ENCODE measurements at places on chromosomes 1 and 21.

GRCh38 chr1:162070825-162071224, 1.3 kb downstream of the NOS1AP start:
- DNase-seq, result no peak

DNA sequence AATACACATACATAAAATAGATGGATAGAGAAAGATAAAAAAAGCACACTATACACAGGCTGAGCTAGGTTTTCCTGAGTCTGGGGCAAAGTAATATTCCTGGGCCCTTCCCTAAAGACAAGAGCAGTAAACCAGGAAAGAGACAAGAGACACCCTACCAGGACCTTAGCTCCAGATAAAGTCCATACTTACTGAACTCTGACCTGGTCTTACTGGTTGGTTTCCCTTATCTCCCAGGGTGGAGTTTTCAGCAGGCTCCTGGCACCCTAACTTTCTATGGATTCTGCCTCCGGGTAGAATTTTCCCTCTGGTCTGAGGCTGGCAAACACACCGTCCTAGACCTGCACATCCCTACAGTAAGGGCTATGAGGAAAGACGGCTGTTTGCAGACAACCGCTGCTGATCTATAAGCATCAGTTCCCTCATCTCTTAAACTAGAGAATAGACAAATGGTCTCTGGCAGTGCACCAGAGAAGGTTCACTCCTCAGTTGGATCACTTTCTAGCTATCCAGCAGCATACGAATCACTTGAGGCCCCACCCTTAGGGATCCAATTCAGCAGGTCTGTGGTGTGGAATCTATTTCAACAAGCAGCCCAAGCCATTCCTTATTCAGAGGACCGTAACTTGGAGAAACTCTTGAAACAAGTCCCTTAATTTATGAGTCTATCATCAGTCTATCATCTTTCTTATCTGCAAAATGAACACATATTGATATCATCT, 52.0 kb downstream of the ARHGEF11 start:
- DNase-seq, result no peak

DNA sequence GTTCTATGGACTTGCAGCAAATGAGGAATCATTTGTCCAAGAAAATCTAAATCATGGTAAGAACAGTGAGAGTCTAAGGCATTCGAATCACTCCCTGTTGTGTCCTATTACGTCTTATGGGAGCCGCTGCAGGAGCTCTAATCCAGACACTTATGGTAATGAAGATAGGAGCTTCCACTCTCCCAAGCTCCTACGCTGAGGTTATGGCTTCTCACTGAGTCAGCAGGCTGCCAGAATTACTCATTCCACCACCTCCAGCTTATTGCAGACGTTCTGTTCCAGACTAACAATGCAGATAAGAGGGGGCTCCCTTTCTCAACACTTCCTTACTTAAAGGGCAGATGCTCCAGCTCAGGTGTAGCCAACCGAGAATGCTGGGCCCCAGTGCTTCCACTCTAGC, 212.6 kb downstream of the GREM2 start:
- no peak for DNase-seq

- DNase-seq, result no peak
These were observed 40.4 kb upstream of the GOLT1A start for GRCh38 chr1:204254031-204254661.

DNA sequence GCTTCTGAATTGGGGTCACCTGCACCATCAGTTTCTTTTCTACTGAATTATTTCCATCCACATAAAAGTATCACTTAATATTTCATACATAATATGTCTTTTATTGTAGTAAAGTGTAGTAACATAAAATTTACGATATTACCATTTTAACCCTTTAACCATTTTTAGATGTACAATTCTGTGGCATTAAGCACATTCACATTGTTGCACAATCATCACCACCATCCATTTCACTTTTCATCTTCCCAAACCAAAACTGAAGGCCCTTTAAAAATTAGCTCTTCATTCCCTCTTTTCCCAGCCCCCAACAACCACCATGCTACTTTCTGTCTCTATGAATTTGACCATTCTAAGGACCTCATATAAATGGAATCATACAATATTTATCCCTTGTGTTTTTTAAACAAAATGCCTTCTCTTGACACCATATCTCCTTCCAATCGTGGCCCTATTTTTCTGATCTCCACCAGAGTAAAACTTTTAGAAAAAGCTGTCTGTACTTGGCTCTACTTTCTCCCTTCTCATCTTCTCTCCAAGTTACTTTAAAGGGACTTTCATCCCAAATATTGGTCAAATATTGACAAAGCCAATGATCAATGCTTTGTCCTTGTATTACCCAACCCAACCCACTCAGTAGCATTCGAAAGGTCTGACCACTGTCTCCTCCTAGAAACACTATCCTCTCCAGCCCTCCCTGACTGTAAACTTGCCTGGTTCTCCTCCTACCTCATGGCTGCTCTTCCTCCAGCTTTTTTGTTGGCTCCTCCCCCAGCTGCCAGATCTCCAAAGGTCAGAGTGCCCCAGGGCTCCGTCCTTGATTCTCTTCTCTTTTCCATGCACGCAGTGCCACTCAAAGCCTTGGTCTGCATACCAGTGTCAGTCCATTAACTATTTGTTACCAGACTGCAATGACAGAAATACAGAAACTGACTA, 44.7 kb downstream of the SLC30A10 start:
- no peak for DNase-seq

Data from mesothelial cell of epicardium (in vitro differentiated cells).